H1 (cell line): ENCODE measurements at places on chromosomes 3 and 15. TPM values are rescaled to one million over a fixed set of nuclear protein-coding genes. Genes with fewer than 3 reads are reported as not detected.

Gene HIGD2B
- total RNA-seq, result not detected in 2 replicates

Gene ZNF197
- total RNA-seq, result 16.1 and 16.8 TPM in 2 replicates

Gene ADAMTS17
- 1.7 and 1.9 TPM in 2 replicates for total RNA-seq

GRCh38 chr3:117844676-117845075 is 1135.1 kb downstream of the TUSC7 start:
- no peaks in the 10 kb centered on the region for H3K27me3 ChIP-seq
- no peaks in the 10 kb centered on the region for H3K4me1 ChIP-seq
- H3K36me3 ChIP-seq, result no peaks in the 10 kb centered on the region
- H3K4me3 ChIP-seq, result no peak overlapping the region

DNA sequence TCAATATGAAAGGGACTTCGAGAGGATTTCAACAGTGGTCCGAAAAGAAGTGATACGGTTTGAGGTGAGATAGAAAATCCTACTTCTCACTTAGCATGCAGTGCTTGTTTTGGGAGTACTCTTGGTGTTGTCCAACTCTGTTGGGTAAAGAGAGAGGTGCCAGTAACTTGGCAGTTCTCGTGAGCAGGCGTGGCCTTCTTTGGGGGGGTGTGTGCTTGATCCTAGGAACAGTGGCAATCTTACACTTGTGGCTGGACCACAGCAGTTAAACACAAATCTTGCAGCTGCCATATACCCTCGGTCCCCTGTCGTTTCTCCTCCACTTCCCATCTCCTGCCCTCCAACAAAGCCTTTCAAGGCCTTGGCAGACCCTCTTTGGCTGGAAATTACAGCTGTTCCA is 15.2 kb upstream of the SNX22 start:
- H3K4me3 ChIP-seq, result no peak overlapping the region
- H3K27ac ChIP-seq, result no peak overlapping the region
- DNase-seq, result no peak

DNA sequence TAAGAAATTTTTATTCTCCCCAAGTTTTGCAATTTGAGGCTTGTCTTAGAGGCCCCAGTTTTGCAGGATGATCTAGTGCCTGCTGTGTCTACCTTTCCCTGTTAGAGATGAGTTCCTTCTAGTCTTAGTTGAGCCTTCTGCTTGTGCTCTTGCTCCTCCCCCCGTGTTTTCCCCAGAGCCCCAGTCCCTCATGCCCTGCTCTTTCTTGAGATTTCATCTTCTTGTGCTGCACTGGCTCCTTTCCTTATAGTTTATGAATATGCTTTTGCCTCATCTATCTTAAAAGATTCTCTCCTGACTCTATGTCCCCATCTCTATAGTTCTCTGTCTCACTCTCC is 4.7 kb downstream of the GAP43 start:
- no peaks in the 10 kb centered on the region for H3K36me3 ChIP-seq
- H3K4me3 ChIP-seq, result no peak overlapping the region
- H3K27me3 ChIP-seq, result no peaks in the 10 kb centered on the region
- H3K27ac ChIP-seq, result no peak overlapping the region
- no peak for DNase-seq
- peaks cover 8% of the 10 kb centered on the region for H3K4me1 ChIP-seq

DNA sequence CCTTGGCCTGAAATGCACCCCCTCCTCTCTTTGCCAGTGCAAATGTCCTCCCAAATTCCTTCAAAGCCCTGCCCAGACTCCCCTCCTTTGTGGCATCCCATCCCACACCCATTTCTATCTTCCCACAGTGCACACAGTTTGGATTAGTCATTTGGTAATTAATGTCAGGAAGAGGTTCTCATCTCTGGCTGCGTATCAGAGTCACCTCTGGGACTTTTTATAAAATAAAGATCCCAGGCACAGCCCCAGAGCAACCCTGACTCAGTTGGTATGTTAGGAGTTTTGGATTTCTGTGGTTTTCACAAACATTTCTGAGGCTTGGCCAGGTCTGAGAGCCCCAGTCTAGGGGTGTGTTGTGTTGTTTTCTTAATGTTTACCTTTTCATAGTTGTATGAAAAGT is 41.6 kb downstream of the C3orf20 start:
- no peak for DNase-seq
- no peak overlapping the region for H3K4me3 ChIP-seq
- H3K4me1 ChIP-seq, result no peaks in the 10 kb centered on the region
- no peak overlapping the region for H3K27ac ChIP-seq

Gene SLC25A20
- 3.8 and 5.1 TPM in 2 replicates for total RNA-seq

DNA sequence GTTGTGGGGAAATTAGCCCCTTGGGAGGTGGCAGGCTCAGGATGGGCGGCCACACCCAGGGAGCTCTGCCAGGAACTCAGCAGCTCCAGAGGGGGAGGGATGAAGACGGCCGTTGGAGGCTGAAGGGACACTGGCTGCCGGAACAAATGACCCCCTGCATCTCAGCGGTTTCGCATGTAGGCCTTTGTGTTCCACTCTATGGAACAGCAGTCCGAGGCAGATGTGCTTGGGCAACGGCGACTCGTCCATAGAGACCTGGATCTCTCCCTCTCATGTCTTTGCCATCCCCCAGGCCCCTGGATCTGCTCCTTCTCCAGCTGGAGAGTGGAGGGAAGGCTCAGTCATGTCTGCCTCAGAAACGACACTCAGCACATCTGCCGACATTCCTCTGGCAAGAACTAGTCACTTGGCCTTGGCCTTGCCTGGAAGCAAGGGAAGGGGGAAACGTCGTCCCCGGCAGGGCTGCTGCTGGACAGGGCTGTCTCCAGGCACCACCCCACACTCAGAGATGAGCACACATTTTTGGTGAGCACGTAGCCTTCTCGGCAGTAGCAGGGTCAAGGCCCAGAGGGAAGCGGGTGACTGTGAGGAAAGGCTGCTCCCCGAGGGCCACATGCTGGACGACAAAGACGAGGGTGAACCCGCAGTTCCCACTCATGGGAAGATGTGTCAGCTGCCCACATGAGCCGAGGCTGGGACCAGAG is 83.8 kb downstream of the ASB7 start:
- peaks cover 10% of the 10 kb centered on the region for H3K4me1 ChIP-seq
- H3K27ac ChIP-seq, result no peak overlapping the region
- H3K27me3 ChIP-seq, result no peaks in the 10 kb centered on the region
